ENCODE measurements at places on chromosomes 4 and X. TPM values are rescaled to one million over a fixed set of nuclear protein-coding genes. Genes with fewer than 3 reads are reported as not detected.

IL3RA gene
- 4.1 TPM for total RNA-seq

TCP11X2 gene
- not detected for total RNA-seq

GUCY1A1 gene
- 6.2 TPM for total RNA-seq

CENPVL1 gene
- total RNA-seq = not detected

NFXL1 gene
- 15.7 TPM for total RNA-seq

CACNA1F gene
- total RNA-seq = 0.10 TPM

MAGEB2 gene
- not detected for total RNA-seq

PPEF2 gene
- not detected for total RNA-seq

Data from ovary (tissue), 10 donors.